BE2C (cell line): ENCODE measurements at places on chromosomes 5 and 9.
A peak's percentile ranks its signal among the peaks of the same experiment; 100 is the strongest.

DNA sequence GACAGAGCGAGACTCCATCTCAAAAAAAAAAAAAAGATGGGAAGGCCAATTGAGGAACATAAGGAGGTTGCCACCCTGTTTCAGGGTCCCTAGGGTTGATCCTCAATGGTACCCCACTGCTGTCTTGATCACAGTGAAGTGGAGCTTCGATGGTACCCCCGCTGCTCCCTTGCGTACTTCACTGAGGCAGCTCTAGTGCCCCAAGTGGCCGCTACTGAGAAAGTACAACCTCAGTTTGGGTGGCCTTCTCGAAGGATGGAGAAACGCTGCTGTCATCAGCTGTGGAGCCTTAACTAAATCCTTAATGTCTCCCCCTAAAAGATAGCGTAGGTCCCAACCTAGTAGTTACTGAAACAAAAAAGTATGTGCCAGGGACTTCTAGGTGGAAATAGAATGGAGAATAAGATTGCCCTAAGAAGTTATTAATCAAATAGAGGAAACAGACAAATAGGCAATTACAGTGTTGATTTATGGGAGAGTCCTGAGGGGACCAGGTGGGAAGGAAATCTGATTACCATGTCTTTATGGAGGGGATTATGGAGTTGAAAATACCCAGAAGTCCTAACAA lies 6.3 kb downstream of the TESK1 start:
- peak; percentile 54 for DNase-seq

- no peak for DNase-seq
These were observed 40.4 kb upstream of the FGF1 start for GRCh38 chr5:142726188-142726731.

GRCh38 chr9:122808141-122808540 lies 8.2 kb downstream of the OR1K1 start:
- no peak for DNase-seq

DNA sequence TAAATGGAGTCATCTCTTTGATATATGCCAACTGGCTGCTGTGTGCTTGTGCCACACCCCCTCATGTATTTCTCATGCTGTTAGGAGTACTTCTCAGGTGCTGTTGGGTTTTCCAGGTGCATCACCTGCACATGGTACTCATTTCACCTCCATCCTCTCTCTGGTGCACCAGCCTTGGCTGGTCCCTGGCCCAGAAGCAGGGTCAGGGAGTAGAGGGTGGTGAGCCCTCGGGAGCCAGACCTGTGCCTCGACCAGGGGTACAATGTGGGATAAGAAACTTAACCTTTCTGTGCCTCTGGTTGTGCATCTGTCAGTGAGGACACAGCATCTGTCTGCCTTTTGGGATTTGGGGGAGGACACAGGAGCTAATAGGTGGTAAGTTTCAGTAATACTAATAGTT lies 38.5 kb downstream of the SECISBP2 start:
- DNase-seq: no peak

DNA sequence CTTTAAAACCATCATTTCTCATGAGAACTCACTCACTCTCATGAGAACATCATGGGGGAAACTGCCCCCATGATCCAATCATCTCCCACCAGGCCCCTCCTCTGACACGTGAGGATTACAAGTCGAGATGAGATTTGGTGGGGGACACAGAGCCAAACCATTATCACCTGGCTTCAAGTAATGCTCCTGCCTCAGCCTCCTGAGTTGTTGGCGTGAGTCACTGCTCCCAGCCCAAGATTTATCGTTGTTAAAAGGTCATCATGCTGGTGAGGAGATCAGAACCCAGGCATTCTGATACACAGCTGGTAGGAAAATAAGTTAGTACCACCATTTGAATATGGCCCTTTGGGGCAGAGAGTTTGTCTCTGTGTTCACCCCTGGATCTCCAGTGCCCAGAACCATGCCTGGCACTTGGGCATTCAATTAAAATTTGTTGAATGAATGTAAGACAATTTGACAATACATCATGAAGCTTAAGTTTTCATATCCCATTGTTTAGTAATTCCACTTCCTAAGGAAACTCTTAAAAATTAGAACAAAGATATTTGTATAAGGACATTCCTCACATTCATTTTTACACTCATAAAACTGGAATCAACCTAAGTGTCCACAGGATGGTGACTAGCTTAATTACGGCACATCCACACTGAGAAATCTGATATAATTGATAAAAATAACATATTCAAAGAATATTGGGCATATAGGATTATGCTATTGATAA lies 58.0 kb upstream of the COL15A1 start:
- DNase-seq: no peak

DNA sequence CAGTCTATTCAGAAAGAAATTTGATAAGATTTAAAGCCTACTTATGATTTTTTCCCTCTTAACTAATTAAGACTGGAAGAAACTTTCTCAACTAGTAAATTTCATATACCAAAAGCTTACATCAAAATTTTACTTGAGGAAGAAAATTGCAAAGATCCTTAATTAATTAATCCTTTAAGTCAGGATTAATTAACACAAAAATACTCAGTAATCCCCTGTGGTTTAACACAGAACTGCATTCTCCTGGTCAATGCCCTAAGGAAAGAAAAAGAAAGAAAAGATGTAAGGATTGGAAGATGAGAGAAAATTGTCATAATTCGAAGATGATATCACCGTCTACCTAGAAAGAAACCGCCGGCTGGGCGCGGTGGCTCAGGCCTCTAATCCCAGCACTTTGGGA lies 17.3 kb upstream of the RUFY1 start:
- no peak for DNase-seq

GRCh38 chr5:180799902-180800801 lies 2.5 kb downstream of the MGAT1 start:
- no peak for DNase-seq

- no peak for DNase-seq
These were observed 93.7 kb upstream of the ACTBL2 start for GRCh38 chr5:57576317-57576716.

- DNase-seq: no peak
These were observed 376.7 kb upstream of the RORB start for GRCh38 chr9:74120470-74120869.

GRCh38 chr5:80592761-80593160 lies 22.7 kb upstream of the ANKRD34B start:
- no peak for DNase-seq

- DNase-seq: no peak
These were observed 9.7 kb downstream of the NOTCH1 start for GRCh38 chr9:136536051-136536720.

DNA sequence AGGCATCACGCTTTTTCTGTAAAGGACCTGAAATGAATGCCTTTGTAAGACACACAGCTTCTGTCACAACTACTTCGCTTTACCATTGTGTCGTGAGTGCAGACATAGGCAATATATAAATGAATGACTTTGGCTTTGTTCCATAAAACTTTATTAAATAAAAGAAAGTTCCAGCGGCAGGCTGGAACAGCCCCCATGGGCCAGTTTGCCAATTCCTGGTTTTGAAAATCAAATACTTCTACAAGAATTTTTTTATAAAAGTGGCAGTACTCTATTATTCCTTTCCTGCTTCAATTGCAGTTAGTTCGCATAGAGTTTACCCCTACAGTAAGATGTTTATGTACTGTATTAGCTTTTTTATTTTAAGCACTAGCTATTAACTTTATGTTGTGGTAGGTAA lies 53.7 kb downstream of the SRFBP1 start:
- no peak for DNase-seq

DNA sequence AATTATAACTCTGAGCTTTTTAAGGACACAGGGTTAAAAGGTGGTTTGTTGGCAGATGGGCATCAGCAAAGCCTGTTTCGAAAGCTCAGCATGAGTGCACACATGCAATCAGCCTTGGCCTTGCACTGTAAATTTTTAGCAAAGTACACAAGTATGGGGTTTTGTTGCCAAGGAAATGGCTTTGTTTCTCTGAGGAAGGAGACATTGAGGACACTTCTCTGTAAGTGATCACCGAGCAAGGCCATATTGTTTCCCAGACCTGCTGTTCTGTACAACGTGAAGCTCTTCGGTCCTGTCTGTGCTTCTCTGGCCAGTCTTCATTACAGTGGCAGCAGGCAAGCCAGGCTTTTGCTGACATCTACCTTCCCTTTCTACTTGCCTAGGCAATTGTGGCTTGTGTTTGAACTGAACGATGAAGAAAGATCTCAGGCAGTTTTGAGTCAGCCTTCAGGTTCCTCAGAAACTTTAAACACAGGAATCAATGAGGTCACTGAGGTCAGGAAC lies 27.9 kb upstream of the GLRX start:
- DNase-seq: no peak

DNA sequence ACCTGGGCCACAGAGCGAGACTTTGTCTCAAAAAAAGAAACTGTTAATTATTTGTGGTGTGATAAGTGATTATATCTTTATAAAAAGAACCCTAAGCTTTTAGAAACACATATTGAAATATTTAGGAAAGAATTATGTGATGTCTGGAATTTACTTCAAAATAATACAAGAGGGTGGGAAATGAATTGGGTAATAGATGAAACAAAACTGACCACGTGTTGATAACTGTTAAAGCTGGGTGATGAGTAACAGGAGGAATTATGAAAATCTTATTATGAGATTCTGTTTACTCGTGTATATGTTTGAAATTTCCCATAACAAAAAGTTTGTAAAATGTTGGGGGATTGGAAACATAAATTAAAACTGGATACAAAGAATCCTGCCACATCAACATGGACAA lies 33.0 kb upstream of the PPP2CA start:
- no peak for DNase-seq

DNA sequence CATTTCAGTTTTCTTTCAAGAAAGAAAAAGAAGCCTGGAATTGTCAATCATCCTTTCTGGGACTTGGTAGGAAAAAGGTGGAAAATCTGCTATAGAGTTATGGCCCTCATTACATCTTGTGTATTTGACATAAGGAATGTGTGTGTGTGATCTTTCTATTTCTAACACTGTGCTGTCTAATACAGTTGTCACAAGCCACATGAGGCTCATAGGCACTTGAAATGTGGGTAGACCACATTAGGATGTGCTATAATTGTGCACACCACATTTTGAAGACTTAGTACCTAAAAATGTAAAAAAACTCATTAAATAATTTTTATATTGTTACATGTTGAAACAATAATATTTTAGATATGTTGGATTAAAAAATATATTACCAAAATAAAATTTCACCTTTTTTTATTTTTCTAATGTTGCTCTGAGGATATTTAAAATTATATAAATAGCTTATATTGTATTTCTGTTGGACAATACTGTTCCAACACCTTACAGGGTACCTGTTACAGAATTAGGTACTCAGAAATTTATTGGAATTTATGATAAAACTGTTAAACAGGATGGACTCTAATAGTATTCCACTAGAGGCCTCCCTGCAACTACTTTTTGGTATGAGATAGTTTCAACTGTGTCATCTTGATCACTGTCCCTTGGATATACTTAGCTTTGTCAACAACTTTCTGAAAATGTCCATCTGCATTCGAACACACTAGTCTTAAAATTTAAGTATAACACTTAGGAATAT lies 18.4 kb downstream of the MSANTD3 start:
- no peak for DNase-seq

DNA sequence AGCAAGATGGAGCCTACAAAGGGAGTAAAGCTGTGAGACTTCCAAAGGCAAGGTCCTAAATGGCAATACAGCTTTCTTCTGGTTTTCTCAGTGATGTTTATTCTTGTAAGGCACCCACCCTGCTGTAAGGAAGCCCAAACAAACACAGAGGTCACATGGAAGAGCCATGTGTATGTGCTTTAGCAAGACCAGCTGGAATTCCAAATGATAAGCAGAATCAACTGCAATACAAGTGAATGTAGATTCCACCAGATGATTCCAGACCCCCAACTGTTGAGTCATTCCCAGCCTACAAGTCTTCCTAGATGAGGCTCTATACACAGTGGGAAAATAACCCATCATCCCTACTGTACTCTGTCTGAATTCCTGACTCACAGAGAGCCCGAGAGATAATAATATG lies 122.8 kb downstream of the DEPDC1B start:
- no peak for DNase-seq

DNA sequence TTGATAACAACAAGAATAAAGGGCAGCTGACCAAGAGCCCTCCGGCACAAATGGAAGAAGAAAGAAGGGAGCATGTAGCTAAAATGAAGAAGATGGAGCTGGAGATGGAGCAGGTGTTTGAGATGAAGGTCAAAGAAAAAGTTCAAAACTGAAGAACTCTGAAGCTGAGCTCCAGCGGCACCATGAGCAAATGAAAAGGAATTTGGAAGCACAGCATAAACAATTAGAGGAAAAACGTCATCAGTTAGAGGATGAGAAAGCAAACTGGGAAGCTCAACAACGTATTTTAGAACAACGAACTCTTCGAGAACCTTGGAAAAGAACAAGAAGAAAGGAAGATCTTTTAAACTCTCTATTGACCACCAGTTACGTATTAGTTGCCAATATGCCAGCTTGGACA lies 100.9 kb downstream of the GABBR2 start:
- no peak for DNase-seq

DNA sequence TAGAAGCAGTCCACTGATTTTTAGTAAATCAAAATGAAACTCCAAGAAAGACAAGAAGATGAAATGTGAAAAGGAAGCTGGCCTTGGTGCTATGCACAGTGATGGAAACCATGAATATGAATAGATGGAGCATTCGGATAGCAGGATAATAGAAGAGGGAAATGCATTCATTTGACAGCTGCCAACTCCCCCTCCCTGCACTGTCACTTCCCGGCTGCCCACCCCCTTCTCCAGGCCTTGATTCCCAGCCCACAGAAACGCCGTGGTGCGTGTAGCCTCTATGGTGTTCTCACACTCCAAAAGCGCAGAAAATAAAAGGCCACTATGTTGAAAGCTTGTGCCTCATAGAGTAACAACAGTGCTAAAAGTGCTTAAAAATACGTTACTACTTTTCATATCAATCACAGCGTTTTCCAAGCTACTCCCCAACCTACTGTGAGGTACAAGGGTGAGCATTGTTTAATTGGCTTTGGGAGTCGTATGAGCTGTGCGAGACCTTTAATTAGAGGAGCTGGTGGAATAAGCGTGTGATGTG lies 26.1 kb upstream of the IFNK start:
- no peak for DNase-seq

DNA sequence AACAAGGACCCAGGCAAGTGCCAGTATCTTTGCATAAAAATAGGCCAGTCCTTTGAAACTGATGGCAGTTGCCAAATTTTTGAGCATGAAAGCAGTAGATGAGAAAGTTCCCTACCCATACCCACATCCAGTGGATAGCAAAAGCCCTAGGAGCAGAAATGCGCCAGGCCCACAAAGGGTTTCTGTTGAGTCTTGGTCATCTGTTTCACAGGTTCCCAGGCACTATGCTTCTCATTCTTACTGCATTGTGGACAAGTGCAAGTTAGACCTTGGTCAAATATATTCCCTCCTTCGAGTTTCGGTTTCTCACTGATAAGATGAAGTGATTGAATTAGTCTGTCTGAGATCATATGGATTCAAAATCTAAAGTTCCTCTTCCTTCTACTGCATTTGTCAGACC lies 152.3 kb downstream of the NR3C1 start:
- DNase-seq: no peak

- DNase-seq: no peak
These were observed 18.1 kb upstream of the ZFR start for GRCh38 chr5:32462618-32463017.

DNA sequence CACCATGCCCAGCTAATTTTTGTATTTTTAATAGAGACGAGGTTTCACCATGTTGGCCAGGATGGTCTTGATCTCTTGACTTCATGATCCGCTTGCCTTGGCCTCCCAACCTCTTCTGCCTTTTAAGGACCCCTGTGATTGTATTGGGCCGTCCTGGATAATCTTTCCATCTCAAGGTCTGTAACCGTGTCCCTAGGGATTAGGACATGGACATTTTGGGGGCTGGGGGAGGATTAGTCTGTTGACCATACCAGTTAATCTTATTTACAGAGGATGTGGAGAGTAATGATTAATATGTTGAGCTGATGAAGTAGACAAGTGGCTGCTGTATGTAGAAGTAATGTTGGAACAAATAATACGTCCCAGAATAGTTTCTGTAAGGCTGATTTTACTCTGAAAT lies 23.1 kb downstream of the LNPEP start:
- DNase-seq: peak; percentile 12
